ENCODE measurements at places on chromosomes 16 and 17.
A peak's percentile ranks its signal among the peaks of the same experiment; 100 is the strongest.

GRCh38 chr16:10878644-10879501, 1.9 kb downstream of the CIITA start:
- no peak for DNase-seq

DNA sequence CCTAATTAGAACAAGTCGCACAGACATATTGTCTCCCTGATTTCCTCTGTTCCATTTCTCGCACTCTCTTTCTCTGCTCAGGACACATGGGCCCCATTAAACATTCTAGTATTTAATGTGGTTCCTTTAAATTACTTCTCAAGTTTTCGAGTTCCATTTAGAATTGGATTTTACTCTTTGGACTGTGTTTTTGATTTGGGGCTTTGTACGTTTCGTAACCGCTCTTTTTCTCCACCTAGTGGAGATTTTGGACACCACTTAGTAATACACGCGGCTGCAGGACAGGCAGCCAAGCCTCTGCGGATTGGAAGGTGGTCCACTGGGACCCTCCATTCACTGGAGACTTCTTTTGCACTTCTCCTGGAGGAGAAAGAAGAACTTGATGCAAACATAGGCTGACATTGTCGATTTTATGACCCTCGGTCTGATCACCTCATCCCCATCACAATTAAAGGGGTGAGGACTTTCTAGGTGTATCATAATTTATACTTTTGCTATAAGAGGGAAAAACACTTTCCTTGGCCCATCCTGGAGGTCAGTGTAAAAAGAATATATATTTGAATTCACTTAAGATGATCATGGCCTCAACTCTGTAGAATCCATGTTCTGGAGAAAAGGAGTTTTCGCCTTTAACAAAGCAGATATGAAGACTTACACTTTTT, 85.7 kb downstream of the NOG start:
- no peak for DNase-seq

DNA sequence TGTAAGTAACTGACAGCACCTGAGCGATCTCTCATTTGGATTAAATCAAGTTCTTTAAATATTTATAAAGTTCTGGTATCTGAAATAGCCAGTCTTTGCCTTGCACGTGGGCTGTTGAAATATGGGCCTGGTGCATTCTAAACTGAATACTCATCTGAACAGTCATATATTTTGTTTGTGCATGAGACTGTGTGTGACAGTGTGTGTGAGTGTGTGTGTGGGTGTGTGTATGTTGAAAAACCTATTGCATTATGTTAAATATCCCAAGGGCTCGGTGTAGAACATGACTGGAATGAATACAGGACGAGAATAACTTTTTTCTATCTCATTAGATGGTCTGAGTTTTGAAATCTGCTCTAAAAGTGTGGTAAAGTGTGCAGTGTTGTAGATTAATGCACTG, 82.4 kb upstream of the TOX3 start:
- DNase-seq = no peak

DNA sequence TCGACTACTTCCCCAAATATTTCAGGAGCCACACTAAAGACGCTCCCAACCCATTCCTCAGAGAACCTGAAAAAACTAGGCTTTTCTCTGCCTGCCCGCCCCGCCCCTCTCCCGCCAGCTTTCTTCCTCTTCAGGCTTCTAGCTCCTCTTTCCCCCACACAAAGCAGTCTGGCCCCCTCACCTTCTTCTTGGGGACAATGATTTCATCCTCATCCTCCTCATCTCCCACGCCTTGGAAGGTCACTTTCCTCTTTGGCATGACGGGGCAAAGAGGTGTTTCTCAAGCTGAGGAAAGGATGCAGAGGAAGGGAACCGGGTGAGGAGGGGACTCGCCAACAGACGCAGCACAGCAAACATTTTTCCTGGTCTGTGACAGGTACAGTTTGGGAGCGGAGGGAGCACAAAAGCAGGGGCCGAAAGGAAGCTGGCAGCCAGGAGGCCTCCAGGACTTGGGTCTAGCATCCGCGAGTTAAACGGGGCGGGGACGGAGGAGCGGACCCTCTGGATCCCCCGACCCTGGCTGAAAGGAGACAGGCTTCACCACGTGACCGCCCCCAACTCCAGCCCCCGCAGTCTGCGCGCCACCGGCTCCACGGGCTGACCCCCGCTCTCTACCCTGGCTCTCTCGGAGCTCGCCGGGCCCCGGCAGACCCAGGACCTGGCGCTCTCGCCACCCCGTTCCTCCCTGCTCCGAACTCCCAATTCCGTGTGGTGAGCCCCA, 525 bp downstream of the CD2BP2 start:
- DNase-seq = no peak

- DNase-seq = no peak
These were observed 447.6 kb upstream of the PSMD7 start for GRCh38 chr16:73848993-73849392.

DNA sequence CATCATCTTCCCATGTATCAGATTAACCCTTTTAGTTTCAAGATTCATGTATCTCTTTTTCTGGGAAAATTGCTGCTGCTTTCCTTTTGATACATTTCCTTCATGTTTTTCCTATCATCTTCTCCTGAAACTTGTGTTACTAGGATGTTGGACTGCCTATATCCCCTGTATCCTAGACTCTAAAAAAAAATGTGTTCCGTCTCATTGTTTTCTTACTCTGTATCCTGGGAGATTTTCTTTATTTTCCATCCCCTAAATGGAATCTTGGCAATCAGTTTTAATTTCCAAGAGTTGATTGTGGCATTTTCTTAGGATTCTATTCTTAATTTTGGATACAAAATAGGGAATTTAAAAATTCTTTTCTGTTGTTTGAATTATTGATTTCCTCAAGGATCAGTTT, 36.8 kb downstream of the MAP2K4 start:
- DNase-seq = no peak

DNA sequence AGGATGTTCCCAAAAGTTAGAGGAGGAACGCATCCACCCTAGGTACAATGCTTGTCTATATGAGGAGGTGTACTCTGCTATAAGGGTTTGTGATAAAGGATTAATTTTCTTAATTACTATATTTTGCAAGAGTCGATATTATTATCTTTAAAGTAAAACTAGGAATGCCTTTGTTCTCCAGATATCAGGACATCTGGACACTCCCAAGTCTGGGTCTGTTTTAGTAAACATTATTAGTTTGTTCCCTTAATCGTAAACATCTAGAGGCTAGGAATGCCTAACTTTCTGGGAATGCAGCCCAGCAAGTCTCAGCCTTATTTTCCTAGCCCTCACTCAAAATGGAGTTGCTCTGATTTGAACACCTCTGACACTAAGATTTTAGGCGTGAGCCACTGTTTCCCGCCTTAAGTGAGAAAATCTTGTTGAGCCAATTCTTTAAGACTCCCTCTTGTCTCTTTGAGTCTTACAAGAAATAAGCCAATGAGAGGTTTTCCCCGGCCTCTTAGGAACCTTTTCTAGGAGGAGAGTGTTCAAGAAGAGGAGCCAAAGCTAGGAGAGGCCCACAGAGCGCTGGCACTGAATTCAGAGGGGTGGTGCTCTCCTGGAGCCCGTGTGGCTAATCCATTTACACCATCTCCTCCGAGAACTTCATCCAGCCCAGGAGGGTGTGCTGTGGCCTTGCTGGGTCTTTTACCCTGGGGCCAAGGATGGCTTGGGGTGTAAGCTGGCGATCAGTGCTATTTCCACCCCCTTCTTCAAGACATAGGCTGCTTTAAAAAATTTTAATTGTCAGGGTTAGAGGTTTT, 40.9 kb downstream of the SMARCE1 start:
- DNase-seq = no peak

DNA sequence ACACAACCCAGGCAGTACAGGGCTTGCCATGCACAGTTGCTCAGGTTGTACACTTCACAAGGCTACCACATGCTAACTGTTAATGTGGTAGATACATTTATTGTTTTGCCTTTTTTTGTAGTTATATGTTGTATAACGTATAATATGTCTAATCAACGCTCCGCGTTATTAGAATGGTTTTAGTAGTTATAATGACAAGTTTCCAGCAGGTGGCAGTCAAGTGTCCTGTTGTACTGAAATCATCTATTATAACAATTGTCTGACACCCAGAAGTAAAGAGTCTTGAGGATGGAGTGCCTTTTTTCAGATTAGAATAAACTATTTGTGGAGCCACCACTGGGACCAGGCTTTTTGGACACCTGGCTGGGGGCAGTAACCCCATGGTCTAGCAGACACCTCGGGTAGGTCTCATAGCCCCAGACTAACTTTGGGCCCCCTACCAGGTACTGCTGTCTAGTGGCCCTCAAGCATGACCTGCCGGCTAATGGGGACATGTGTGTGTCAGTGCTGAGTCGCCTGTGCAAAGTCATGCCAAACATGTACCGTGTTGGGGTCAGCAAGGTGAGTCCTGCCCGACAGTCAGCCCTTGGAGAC, 32.8 kb downstream of the MYO15A start:
- DNase-seq = peak; percentile 51

- no peak for DNase-seq
These were observed 16.3 kb downstream of the SLC13A5 start for GRCh38 chr17:6696906-6697305.

GRCh38 chr17:58153046-58153445, 4.9 kb downstream of the OR4D1 start:
- no peak for DNase-seq
